ENCODE measurements at places on chromosomes 2 and 18.

DNA sequence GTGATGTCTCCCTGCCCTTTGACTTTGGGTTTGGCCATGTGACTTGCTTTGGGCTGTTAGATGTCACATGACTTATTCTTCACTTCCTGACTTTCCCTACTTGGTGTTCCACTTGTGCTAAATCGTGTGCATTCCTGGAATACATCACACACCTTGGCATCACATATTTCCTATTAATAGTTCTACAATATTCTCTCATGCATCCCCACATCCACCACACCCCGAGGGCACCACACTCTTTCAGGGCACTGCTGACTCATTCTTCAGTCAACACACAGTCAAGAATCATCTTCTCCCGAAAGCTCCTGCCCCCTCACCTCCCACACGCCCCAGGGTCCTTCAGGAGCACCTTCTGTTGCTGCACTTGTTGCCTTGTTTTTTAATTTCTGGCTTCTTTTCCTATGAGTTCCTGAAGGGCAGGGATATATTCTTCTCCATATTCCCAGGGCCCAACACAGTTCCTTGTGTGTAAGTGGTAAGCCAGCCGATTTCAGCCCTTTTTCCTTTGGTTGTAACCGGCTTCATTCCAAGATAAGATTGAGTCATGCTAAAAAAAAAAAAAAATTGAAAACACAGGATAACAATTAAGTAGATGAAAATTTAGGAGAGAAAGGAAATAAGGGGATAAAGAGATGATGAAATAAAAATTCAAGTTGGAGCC, 341.4 kb downstream of the SLC4A3 start:
- DNase-seq, result no peak

DNA sequence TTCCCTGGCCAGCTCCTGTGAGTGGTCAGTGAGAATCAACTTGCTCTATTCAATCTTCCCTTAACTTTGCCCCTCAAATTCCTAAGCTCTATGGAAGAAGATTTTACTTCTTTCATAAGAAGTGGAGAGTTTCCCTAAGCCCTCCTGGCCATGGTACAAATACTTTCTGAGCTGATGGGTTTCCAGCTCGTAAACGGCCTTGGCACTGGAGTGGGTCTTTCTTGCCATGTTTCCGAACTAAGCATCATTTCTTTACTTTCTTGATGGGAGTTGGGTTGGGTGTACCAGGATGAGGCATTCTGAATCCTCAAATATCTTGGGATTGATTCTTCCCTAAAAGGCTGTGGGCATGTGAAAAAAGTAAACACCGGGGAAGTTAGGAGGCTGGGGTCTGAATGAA, 72.5 kb downstream of the ACKR3 start:
- no peak for DNase-seq

DNA sequence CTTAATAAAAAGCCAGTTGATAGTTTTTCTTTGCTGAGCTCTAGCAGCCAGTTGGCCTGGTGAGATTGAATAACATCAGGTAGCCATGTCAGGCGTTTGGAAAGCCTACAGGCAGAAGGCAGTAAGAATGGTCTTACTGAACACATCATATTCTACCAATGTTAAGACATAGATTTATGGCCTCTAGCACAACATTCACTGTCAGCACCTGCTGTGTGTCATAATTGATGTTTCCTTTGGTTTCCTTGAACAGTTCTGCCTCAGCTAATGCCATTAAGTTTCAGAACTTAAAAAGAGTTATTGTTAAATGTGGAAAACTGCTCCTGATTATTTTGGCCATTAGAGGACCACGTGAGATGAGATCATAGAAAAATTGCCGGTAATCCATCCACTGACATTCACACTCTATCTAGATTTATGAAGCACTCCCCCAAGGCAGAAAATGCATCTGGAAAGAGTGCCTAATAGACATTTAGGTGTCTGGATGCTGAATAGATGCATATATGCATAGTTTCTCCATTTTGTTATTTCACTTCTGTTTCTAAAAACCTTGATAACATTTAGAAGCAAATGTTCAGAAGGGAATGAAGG, 434.7 kb downstream of the PTPRM start:
- no peak for DNase-seq

DNA sequence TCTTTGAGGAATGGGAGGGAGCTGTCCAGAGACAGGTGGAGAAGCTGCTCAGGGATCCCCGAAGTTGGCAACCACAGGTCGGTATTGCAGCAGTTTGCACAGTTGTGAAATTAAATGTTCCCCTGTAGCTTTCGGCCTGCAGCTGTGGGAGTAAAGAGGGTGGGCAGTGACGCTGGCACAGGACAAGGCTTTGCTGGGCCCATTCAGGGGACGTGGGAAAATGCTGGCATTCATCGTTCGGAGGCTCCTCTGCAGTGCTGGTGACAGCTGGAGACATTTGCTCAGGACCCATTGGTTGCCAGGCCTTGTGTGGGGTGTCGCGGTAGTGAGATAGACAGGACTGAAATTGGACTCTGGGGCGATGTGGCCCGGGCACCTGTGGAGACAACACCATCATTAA, 173.7 kb downstream of the MYCN start:
- DNase-seq, result no peak

- DNase-seq, result no peak
These were observed 22.0 kb downstream of the MXD1 start for GRCh38 chr2:69936906-69937305.

Data from GM19239 (cell line).